ENCODE measurements at places on chromosomes 7 and 10.
A peak's percentile ranks its signal among the peaks of the same experiment; 100 is the strongest.

GRCh38 chr10:98417481-98417959, 2.5 kb upstream of the PYROXD2 start:
- DNase-seq: no peak

DNA sequence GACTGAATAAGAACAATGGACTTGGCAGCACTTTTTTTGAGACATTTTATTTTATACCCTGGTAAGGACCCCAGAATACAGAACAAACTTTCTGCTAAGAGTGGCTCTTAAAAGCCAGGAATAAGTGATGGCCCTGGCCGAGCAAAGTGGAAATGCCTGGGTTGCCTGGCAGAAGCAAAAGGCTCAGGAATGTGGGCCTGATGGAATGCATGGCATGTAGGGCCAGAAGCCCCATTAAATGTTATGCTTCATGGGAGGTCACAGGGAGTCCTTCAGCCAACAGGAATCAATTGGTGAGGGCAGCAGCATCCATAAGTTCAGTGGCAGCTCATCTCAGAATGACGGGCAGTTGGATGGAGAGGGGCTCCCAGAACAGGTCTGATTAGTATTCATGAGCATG, 301.5 kb upstream of the CACNA2D1 start:
- DNase-seq: peak; percentile 68

GRCh38 chr7:8147760-8148463, 114.1 kb downstream of the ICA1 start:
- no peak for DNase-seq

GRCh38 chr7:90488220-90488619, 18.8 kb downstream of the PTTG1IP2 start:
- DNase-seq: no peak

Data from ACHN (cell line).